Heart right ventricle (tissue), 16 donors: ENCODE measurements at places on chromosomes 13 and 19.

GRCh38 chr19:35257113-35257461, 8.3 kb downstream of the LSR start:
- no peak for DNase-seq

- no peak for DNase-seq
Measured at GRCh38 chr19:44614313-44614712, 950 bp downstream of the IGSF23 start.

GRCh38 chr13:92941167-92941566, 285.4 kb upstream of the GPC6 start:
- no peak for DNase-seq

DNA sequence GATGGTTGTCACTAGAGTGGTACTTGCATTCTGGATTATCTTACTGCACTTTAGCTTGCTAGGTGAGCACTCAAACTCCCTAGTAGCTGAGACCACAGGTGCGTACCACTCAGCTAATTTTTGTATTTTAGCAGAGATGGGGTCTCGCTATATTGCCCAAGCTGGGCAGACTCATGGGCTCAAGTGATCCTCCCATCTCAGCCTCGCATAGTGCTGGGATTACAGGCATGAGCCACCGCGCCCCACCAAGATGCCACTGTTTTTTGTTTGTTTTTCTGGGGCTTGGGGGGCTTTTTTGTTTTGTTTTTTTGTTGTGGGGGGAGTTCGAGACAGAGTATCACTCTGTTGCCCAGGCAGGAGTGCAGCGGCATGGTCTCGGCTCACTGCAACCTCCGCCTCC, 17.8 kb downstream of the LYPD3 start:
- DNase-seq: no peak

DNA sequence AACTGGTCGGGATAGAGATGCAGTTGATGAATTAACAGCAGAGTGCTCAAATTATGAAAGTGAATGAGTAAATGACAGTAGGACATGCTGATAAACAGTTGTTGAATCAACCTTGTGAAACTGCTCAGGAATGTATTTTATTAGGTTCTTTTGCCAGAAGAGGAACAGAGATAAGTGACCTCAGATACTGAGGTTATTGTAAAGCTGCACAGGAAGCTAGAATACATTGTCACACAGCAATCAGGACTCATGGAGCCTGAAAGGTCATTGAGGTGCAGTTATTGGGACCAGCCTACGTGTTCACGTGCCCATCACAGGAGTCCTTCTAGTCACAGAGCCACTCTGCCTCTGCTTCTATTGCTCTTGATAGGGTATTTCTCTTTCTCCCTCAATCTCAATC, 47.5 kb upstream of the MED4 start:
- no peak for DNase-seq
